ENCODE measurements at places on chromosomes 16 and 17. TPM values are rescaled to one million over a fixed set of nuclear protein-coding genes. Genes with fewer than 3 reads are reported as not detected.

Gene ADAP2
- total RNA-seq: 0.15 TPM

Gene TRIM72
- not detected for total RNA-seq

Gene KRT32
- total RNA-seq: not detected

Gene SALL1
- total RNA-seq: not detected

Gene C16orf74
- total RNA-seq: 10.7 TPM

Gene KRTAP3-1
- total RNA-seq: not detected

Gene C16orf96
- total RNA-seq: not detected

Gene CCL17
- not detected for total RNA-seq

Gene BTBD17
- not detected for total RNA-seq

Gene C17orf75
- 16.6 TPM for total RNA-seq

Gene AATK
- total RNA-seq: 5.2 TPM

Gene MRPL28
- total RNA-seq: 111 TPM

Gene TBC1D3K
- not detected for total RNA-seq

Gene P3H4
- 100 TPM for total RNA-seq

Gene CACNG1
- not detected for total RNA-seq

Gene C17orf50
- total RNA-seq: not detected
